ENCODE measurements at places on chromosomes 11 and 22.

- DNase-seq = no peak
These were observed 1223.9 kb downstream of the BRD1 start for GRCh38 chr22:48603621-48604320.

- DNase-seq = no peak
These were observed 7.0 kb downstream of the ALG8 start for GRCh38 chr11:78132475-78132874.

DNA sequence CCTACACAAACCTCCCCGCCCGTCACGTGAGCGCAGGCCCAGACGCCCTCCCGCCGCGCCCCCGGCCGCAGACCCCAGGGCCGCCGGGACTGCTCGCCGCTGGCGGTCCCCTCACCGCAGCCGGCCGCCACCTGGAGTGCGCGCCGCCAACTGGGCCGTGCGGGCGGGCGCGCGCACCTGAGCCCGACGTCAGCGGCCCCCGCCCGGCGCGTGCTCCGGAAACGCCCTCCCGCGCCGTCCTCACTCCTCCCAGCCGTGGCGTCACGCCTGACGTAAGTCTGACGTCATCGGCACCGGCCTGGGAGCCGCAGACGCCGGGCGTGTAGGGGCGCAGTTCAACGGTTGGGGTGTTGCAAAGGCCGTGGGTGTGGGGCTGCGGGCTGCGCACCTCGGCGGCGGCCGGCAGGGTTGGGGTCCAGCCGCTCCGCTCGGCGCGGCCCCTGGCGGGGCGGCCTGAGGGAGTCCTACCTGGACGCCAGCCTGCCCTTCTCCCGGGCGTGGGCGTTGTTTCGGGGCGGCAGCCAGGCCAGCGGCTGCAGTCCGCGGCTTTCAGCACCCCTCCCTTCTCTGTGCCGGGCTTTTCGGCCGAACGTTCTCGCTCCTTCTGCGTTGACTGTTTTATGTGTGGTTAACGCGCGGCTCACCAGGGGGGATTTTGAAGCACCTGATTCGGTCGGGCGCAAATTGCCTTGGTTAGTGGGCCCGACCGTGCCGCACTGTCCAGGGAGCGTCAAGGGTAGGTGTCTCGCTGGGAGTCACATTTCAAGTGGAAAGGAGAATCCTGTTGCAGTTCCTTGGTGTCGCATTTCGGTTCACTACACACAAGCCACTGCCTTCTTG lies at the start of gene JOSD1:
Gene JOSD1 (minus strand): TSS at position 155 of the 840 bp plus-strand sequence. CDS start 956 bp downstream, outside the sequence.
- DNase-seq = peak; percentile 79

- no peak for DNase-seq
These were observed 84.4 kb upstream of the TENM4 start for GRCh38 chr11:79525257-79525656.

- no peak for DNase-seq
These were observed 1.4 kb upstream of the SERPINH1 start for GRCh38 chr11:75560644-75561043.

- DNase-seq = no peak
These were observed 10.8 kb upstream of the MS4A13 start for GRCh38 chr11:60504219-60504905.

- DNase-seq = no peak
These were observed 2241.0 kb upstream of the RAG2 start for GRCh38 chr11:38839071-38839470.

DNA sequence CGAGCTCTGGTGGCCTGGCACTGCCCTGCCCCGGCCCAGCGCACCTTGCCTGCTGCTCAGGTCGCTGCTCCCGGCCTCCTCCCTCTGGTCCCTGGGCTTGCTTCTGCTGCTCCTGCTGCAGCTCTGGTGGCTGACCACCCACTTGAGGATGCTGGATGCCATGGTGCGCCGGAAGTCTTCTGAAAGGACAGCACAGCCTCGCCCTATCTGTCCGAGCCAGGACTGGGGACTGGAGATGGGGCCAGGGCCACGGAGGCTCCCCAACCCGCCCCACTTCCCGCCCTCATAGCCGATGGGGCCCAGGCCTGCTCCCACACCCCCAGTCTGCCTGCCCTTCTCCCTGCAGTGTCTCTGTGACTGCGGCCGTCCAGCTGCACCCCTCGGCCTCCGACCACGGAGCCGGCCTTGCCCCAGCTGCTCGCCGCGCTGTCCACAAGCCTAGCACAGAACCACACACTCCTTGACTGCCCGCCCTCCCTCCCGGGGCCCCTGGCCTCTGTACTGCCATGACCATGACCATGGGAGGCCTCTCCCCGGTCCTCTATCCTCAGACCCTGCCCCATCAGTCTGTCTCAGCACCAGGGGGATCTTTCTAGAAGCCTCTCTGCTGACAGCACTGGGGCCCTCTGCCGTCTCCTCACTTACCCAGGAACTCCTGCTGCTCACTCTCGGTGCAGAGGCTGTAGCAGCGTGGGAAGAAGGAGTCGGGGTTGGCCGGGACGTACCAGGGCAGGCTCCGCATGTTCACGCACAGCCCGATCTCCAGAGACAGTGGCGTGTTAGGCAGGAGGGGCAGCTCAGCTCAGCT lies 12.7 kb downstream of the TTLL8 start:
- no peak for DNase-seq

- peak; percentile 47 for DNase-seq
These were observed 47.5 kb upstream of the CDON start for GRCh38 chr11:126109941-126110731.

DNA sequence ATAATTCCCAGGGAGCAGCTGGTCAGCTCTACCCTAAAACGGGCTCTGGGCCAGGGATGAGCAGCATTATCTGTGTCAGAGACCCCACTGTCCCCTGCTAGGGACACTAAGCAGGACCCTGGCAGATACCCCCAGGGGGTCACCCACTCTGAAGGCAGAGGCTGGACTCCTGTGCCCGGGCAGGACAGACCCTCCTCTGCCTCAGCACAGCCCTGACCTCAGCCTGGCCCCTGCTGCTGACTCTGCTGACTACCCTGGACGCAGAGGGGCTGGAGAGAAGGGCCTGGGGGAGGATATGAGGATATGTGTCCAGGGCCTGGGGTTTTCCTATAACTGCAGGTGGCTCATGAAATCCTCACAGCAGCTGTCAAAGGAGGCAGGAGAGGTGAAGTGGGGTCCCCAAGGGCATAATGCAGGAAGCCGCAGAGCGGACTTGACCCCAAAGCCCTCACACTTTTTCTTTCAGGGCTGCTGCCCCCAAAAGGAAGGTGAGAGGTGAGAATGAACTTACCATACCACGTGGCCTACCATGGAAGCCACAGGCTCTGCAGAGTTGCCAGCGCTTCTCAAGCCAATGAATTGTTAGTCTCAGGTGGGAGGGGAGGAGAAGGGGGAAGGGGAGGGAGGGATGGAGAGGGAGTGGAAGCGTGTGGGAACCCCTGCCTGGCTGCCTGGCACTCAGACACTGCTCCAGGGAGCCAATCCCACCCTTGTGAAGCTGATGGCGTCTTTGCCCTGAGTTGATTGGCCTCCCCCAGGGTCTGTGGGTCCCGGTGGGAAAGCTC lies 76.7 kb upstream of the WNT11 start:
- DNase-seq = no peak

- DNase-seq = peak; percentile 88
These were observed 10.4 kb upstream of the CDC42BPG start for GRCh38 chr11:64854534-64855502.

GRCh38 chr11:30825723-30826122 lies 239.6 kb upstream of the MPPED2 start:
- DNase-seq = no peak

DNA sequence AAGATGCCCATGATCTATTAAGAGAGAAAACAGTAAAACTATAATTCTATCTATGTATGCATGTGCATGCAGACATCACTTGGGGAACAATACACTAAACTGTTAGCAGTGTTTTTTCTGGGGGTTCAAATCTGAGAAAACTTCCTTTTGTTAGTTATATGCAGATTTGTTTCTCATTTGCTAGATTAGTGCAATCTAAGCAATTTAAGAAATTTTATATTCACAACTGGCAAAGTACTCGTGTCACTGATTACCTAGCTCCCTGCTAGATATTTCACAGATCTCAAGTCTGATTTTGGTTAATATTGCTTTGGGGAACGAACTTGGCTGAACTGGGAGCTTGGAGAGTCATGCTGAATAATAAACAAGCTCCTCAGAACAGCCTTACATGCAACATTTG lies 14.9 kb upstream of the OSBP start:
- DNase-seq = no peak

- DNase-seq = no peak
These were observed 363.6 kb downstream of the TTC28 start for GRCh38 chr22:28316014-28316413.

DNA sequence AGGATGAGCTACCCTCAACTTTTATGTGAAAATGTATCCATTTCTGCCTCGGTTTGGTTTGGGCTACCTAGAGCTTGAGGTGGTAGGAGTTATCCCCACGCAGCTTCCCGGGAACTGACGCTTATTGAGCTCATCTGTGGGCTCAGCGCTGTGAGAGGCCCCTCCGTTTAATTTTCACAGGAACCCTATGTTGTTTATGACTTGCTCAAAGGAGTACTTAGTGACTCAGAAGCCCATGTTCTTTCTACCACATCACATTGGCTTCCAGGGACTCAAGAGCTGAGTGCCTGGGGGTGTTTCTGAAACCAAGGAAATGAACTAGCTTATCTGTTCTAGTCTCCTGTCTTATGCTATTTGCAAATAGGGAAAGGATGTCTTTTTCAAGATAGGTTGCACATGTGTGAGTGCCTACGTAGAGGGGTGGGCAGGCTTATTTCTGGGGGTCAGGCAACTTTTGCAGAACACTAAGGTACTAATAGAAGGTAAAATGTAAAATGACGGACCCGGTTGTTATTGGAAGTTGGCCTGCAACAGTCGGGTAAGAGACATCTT lies 40.5 kb downstream of the MICAL2 start:
- DNase-seq = no peak

GRCh38 chr11:18731949-18732821 lies 6.2 kb upstream of the IGSF22 start:
- no peak for DNase-seq

- no peak for DNase-seq
These were observed 869.2 kb downstream of the TBC1D22A start for GRCh38 chr22:47631571-47632102.

DNA sequence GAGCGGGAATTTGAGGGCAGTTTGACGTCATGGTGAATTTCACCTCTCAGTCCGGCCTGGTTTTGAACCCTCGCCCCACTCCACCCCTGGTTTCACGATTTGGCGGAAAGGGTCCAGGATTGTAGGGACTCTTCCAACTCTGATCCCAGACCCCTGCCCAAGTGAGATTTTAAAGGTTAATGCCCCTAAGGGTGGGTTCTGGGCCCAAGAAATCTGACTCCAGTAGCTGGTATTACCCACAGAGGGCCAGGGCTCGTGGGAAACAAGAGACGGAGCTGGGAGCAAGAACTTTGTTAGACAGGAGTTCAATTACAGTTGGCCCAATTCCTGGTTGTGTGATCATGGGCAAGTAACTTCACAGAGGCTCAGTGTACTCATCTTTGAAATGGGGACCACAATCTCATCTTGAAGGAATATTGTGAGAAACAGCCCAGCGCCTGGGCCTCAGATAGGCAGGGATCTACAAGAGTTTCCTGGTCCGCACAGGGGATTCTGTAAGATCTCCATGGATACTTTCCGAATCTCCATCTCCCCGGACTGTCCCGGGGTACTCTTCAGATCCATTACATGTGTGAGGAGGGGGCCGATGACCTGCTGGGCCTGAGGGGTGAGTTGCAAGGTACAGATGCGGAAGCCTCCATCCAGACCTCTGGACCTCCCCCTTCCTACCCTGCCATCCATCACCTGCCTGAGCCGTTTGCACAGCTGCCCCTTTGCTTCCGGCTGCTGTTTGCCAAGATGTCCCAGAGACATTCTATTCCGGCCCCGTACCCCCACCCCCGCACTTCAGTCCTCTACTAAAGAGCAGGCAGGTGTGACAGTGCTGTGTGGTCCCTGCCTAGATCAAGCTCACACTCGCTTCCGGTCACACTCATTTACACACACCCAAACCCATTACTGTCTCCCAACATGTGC lies 687 bp upstream of the CALCA start:
- DNase-seq = no peak

GRCh38 chr11:128172046-128172878 lies 415.1 kb downstream of the ETS1 start:
- peak; percentile 64 for DNase-seq

DNA sequence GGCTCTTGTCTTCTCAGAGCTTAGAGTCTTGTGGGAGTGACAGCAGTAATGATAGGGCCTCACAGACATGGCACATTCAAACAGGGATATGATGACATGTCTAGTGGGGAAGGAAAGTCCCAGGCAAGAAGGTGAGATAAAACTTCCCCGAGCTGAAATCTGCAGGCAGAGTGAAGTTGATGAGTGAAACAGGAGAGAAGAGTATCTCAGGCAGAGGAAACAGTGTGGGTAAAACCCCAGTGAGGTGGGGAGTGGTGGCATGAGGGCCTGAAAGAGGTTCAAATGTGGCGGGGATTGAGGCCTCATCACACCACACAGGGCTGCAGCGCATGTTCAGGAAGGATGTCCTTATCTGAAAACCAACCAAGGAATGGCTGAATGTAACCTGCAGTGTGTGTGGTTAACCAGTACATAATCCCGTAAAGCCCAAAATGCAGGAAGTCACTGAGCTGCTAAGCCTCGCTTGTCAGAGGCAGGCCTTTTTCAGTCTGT lies 153.8 kb upstream of the E2F8 start:
- DNase-seq = no peak
